A549 treated with CORT108297 at 1 μM for 4 hours (cell line): ENCODE measurements at places on chromosomes 11 and 22. TPM values are rescaled to one million over a fixed set of nuclear protein-coding genes. Genes with fewer than 3 reads are reported as not detected.

The LSP1 gene
- total RNA-seq, result 0.55 to 2.7 TPM (median 1.6 TPM) in 5 replicates

The APOBEC3B gene
- 27.4 to 32.1 TPM (median 30.0 TPM) in 5 replicates for total RNA-seq

The KRTAP5-10 gene
- not detected in 5 replicates for total RNA-seq

The FGF19 gene
- total RNA-seq, result 0.03 to 0.08 TPM in 2 of 5 replicates, not detected in the others

The SCARF2 gene
- 0.58 to 1.4 TPM (median 0.95 TPM) in 5 replicates for total RNA-seq

The RELA gene
- 64.8 to 82.6 TPM (median 79.5 TPM) in 5 replicates for total RNA-seq

The MAPK8IP2 gene
- total RNA-seq, result 2.7 to 4.3 TPM (median 4.0 TPM) in 5 replicates

The TMPRSS6 gene
- total RNA-seq, result 0.02 TPM in 1 of 5 replicates, not detected in the others

The MUC6 gene
- total RNA-seq, result 0.01 to 0.02 TPM (median 0.01 TPM) in 3 of 5 replicates, not detected in the others

The VSIG2 gene
- 0.07 TPM in 1 of 5 replicates, not detected in the others for total RNA-seq

The CST6 gene
- total RNA-seq, result not detected in 5 replicates

The KLHDC7B gene
- total RNA-seq, result 0.02 to 0.03 TPM (median 0.03 TPM) in 4 of 5 replicates, not detected in the other

The TMEM121B gene
- 0.05 to 0.16 TPM (median 0.09 TPM) in 5 replicates for total RNA-seq

The C22orf42 gene
- total RNA-seq, result not detected in 5 replicates

The GPHA2 gene
- not detected in 5 replicates for total RNA-seq

The CRYBB3 gene
- 0.22 TPM in 1 of 5 replicates, not detected in the others for total RNA-seq

The KRTAP5-11 gene
- total RNA-seq, result not detected in 5 replicates

The CNGA4 gene
- total RNA-seq, result 0.03 to 0.09 TPM (median 0.06 TPM) in 4 of 5 replicates, not detected in the other

The HOATZ gene
- total RNA-seq, result not detected in 5 replicates

The RIMBP3B gene
- 0.29 to 0.62 TPM (median 0.51 TPM) in 5 replicates for total RNA-seq

The OR2AG1 gene
- not detected in 5 replicates for total RNA-seq

The TBX10 gene
- total RNA-seq, result not detected in 5 replicates

The GGT5 gene
- 1.8 to 3.1 TPM (median 2.5 TPM) in 5 replicates for total RNA-seq
